NB4 (cell line): ENCODE measurements at places on chromosomes 6 and 20.

DNA sequence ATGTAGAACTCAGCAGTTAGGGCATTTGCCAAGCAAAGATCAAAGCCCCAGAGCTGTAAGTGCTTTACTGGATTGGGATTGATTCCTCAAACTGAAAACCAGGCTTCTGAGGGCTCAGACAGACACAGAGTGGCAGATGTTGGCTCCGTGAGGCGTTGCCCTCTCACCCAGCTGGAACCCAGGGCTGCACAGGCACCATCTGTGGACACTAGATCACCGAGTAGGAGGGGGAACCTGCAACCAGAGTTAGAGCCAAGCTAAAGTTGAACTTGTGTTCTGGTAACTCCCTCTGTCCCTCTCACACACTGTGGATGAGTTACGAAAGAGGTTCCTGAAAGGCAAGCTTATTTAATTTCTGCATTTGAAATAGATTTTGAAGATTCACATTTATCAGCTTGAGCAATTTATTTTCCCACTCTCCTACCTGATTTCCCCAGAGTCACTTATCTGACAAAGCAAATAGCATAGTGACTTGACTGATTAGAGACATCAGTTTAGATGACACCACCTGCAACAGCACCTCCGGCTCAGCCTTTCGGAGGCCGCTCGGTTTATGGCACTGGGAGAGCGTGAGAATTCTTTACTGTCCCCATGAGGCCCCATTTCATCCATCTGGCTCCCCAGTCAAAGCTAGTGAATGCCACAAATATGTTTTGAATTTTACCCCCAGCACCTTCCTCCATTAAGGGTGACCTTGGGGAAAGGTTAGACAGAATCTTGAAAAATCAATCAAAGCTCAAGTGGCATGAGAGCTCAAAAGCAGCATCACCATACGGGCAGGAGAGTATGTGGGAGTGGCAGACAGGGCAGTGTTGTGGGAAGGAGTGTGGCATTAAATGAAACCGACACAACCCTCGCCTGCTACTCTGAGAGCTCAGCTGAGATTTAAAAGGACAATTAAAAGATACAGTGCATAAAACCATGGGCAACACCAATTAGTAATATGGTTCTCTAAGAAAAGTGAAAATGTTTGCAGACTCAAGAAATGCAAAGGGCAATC lies 48.5 kb downstream of the RPF2 start:
- peak; percentile 36 for DNase-seq

DNA sequence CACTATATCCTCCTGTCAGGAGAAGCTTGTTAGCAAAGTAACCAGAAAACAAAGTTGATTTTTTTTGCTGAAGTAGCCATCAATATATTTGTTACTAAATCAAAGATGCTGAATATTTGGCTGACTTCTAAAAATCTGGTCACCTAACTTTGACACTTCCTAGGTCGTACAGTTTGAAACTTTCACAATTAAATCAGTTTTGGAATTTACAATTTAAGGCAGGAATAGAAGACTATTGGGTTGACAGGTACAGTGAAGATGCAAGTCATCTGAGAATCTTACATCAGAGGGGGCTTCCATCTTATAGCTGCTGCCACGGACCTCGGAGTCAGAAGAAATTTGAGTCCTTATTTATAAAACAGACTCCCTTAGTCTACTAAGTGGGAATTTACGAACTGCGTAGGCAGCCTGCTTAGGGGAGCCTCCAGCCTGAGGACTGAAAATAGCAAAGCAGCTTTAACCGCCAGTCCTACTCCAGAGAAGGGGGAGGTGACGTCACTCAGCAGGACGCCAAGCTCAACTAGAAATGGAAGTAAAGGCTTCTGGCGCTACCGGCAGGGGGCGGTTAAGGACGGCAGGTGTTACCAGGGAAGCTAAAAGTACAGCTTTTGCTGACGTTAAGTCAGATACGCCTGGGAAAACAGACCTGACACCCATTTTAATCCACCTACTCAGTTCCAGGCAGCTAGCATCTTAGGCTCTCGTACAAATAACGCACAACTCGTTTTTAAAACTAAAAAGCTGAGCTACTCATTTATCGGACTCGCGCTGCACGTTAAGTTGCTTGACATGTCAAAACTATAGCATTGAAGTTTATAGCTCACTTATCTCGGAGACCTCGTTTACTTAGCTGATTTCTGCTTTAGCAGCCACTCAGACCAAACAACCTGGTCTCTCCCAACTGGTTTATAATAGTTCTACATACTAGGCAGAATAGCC lies 61.1 kb upstream of the HFE start:
- peak; percentile 97 for DNase-seq

DNA sequence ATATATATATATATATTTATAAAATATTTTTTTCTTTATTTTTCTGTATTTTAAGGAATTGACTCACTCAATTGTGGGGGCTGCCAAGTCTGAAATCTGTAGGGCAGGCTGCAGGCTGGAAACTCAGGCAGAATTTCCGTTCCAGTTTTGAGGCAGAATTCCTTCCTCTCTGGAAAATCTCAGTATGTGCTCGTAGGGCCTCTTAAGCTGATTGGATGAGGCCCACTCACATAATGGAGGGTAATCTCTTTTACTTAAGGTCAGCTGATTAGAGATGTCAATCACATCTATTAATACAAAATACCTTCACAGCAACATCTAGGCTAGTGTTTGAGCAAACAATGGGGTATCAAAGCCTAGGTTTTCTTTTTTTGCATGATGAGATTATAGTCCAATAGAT lies 244.7 kb upstream of the RNF24 start:
- no peak for DNase-seq

GRCh38 chr6:42710316-42710715 lies 12.1 kb downstream of the PRPH2 start:
- DNase-seq = no peak

GRCh38 chr20:17626217-17627007 lies 55.6 kb downstream of the RRBP1 start:
- DNase-seq = no peak

DNA sequence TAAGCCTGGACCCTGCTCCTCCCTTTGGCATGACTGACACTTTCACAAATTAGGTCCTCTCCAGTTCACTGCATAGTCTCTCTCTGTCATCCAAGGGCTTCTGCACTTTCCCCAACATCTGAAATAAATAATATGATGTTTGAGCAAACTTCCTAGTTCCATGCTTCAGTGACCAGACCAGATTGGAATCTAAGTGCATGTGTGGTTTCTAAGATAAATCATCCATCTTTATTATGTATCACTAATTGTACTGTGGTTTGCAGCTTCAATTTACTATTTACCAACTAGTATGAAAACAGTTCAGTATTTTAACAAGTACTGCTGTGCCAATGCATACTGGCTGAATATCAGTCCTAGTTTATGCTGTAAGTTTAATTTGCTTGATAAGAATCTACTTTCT lies 18.7 kb downstream of the SESN1 start:
- DNase-seq = no peak

DNA sequence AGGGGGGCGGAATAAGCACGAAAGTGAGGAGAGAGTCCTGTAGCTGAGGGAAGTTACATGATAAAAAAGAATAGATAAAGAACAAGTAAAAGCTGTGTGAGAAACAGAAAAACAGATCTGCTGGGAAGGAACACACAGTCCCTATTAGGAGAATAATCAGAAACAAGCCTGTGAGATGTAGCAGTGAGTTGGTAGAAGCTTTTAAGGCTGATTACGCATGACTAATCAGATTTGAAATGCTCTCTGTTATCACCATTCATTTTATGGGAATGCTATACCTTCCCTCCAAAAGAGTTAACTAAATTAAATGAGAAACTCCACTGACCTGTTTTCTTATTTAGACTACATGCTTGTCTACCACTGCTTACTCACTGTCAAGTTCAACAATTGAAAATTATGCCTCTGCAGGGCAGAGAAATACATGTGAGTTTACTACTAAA lies 15.8 kb downstream of the REPS1 start:
- DNase-seq = no peak

DNA sequence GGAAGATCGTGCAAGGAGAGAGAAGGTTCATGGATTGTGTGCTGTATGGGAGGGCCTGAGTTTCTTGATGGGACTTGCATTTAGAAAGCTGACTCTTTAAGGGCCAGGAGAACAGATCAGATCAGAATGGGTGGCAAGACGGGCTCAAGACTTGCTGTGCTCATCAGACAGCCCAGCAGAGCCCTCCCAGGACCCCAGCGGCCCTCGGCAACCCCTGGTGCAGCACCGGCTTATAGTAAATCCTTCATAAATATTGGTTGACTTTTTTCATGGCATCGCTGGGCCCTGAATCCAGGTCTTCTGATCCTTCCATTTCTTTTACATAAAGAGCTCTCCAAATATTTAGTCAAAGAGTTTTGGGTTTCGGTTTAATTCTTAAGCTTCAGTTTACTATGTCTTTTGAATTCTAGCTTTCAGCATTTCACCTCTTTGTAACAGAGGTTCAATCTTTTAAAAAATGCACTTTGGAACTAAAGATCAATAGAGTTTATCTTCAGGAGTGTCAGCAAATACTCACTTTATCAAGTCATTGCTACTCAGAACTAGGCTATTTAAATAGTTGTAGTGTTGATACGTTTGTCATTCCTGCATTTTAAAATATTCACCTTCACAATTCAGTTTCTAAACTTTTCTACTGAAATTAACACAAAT lies 205.6 kb downstream of the ZDHHC14 start:
- DNase-seq = no peak
